NCI-H748 treated with DMSO at 0.1 percent for 48 hours (cell line): ENCODE measurements at places on chromosomes 4 and X.

GRCh38 chrX:13522811-13523210 lies 46.6 kb upstream of the EGFL6 start:
- no peak for DNase-seq

- no peak for DNase-seq
These were observed 663.4 kb downstream of the RAPGEF2 start for GRCh38 chr4:159766241-159766640.

DNA sequence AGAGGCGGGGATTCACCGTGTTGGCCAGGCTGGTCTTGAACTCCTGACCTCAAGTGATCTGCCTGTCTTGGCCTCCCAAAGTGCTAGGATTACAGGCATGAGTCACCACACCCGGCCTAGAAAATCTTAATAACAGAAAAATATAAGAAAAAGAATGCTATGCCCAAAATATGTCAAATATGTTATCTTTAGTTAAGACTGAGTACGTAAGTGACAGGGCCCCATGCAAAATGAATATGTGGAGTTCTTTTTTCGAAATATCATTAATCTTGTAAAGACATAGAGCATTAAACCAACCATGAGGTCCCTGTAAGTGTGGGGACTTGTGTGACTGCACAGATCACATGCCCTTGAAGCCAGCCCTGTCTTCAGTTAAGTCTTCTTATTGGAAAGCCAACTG lies 8.9 kb upstream of the ZNF518B start:
- DNase-seq: no peak

GRCh38 chrX:23726191-23726590 lies 16.9 kb downstream of the ACOT9 start:
- no peak for DNase-seq

GRCh38 chr4:165009493-165010227 lies 22.1 kb upstream of the TRIM60 start:
- no peak for DNase-seq

DNA sequence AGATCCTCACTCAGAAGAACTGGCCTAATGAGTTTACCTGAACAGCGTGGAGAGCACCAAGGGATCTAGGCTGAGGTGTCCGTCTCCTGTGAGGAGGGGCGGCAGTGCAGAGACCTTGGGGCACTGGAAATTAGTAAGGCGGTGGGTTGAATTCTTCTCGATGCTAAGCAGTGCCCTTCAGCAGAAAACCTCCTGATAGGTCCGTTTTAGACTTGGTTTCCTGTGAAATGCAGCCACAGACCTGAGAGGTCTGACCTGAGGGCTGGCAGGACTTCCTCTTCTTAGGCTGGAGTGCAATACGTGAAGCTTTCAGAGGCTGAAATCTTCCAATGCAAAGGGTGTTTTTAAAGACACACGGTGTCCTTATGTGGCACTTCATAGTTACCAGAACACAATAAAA lies at the start of gene CLNK:
CLNK (minus strand) TSS at position 138 of the 400 bp plus-strand sequence. CDS start 16,899 bp downstream, outside the sequence.
- no peak for DNase-seq

GRCh38 chrX:85561231-85561630 lies 181.8 kb upstream of the POF1B start:
- no peak for DNase-seq

- DNase-seq: no peak
These were observed 71.1 kb downstream of the PARM1 start for GRCh38 chr4:75003979-75004378.

GRCh38 chr4:123986268-123986798 lies 589.7 kb downstream of the SPRY1 start:
- no peak for DNase-seq

DNA sequence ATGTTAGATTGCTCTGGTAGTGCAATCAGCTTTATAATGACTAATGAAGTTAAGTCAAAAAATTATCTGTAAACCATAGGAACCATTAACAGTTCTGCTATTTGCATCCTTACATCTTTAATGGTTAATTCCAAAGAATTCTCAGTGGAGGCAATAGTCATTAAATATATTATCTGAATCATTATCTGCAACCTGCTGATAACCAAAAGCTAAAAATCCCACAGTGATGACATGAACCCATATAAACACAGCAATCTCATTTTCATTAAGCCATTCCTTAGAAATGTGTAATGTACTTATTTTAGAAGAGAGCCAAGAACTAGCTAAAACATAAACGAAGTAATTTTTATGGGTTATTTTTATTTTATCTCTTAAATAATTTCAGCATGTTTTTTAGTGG lies 60.2 kb downstream of the MAGEB16 start:
- DNase-seq: no peak
